DMS53 (cell line): ENCODE measurements at places on chromosomes 6 and 20.
A peak's percentile ranks its signal among the peaks of the same experiment; 100 is the strongest.

DNA sequence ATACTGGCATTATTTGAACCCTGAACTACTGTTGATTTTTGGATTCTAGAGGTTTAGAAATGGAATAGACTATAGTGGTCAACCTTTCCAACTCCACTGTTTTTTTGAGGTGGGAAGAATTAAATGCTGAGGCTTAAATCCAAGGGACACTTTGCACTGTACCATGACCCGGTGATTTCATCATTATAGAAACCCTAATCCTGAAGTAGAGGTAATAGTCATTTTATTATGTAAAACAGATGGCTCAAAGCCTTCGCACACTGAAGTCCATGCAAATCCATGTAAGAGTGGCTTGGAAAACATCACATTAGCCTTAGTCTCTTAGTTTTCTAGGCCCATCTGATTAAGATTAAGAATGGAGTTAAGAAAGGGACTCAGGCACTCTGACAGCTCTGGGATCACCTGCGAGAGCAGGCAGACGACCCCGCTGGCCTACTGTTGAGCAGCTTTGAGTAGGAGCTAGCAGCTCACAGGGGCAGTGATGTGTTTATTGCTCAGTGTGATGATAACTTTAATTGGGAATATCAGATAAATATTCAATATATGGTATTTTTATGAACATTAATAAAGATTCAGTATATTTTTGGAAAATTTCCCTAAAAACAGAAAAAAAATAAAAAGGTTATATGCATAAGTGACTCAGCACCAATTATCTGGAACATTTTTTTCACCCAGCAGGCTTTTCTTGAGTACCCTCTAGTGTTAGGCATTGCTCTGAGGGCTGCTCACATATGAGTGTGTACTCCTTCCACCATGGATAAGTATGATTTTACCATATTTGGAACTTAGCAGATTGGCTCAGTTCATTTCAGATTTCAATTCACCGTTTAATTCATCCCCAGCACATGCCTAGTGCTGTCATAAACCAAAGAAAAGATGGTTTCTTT, 13.4 kb downstream of the SLX4IP start:
- peak; percentile 63 for DNase-seq

DNA sequence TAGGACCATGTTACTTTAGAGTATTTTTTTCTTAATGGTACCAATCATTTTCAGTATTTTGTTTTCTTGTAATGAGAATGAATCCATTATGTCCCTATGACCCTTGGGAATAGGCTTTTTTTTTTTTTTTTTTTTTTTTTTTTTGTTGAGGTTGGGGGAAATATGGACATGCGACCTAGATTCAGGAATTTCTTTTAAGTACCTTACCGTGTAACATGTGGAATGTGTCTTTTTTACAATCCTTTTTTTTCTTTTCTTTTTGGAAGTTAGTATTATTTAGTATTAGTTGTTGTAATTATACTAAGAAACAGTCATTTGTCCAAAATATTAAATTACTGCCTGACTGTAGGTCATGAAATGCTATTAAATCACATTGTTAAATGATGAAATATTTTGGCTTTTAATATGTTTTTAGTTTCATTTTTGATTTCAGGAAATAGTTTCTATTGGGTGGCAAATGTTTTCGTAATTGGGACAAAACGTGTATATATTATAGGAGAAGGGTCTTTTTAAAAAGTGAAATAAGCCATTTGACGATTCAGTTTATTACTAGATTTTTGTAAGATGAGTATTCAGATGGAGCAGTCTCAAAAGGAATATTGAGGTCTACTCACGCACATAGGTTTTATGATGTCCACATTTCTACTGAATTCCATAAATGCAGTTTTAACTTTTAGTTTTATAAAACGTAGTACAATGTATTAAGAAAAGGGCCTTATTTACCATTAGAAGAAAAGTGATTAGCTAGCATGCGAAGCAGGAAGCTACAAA, 4.9 kb downstream of the ARID1B start:
- DNase-seq, result no peak

DNA sequence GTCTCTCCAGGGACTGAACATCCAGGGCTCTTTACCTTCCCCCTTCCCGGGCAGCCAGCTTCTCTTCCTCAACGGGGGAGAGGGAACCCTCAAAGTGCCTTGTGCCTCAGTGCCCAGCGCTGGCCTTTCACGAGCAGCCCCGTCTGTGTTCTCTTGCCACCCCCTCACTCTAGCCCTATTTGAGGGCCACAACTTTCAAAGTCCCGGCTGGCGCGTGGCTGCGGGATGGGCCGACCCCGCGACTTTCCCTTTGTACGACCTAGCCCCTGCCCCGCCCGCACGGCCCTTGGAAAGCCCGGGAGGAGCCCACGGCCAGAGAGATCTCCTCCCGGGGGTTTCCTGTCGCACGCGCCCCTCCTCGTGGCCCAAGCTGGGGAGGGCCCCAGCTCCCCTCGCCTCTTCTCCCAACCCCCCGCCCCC, 559 bp downstream of the SCRT2 start:
- DNase-seq, result peak; percentile 47

GRCh38 chr6:35363293-35363750, 21.0 kb downstream of the PPARD start:
- no peak for DNase-seq

DNA sequence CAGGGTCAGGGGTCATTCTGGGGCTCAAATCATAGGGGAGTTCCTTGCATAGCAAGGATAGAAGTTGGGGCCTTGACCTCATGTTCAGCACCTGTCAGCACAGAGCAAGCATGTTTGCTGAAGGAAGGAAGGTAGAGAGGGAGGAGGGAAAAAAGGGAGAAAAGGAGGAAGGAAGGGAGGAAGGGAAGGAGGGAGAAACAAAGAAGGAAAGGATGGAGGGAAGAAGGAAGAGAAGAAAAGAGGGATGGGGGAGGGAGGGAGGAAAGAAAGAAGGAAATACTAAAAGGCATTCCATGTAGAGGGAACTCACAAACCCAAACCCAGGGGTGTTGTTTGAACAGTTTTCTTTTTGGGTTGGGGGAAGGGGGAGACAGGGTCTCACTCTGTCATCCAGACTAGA, 80.1 kb downstream of the DLGAP4 start:
- DNase-seq, result no peak

GRCh38 chr6:15420959-15421438, 175.1 kb downstream of the JARID2 start:
- DNase-seq, result no peak

DNA sequence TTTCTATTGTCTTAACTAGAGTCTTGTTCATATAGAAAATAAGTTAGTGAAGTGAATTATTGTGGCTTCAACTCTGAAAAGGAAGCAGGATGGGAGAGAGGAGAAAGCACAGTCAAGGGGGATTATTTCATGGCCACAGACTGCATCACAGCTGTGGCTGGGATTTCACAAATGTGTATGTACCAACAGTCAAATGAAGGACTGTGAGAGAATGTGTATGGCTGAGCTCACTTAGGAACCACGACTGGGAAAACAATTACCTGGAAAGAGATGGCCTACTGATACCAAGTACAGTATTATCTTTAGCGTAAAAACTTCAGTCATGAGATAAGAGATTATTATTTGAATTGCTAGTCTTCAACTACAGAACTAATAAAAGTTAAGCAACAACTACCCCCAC, 54.9 kb downstream of the SESN1 start:
- DNase-seq, result no peak

- no peak for DNase-seq
Measured at GRCh38 chr6:36754582-36755434, 57.2 kb downstream of the RAB44 start.

- peak; percentile 14 for DNase-seq
Measured at GRCh38 chr6:126919947-126920346, 198.5 kb upstream of the RSPO3 start.

DNA sequence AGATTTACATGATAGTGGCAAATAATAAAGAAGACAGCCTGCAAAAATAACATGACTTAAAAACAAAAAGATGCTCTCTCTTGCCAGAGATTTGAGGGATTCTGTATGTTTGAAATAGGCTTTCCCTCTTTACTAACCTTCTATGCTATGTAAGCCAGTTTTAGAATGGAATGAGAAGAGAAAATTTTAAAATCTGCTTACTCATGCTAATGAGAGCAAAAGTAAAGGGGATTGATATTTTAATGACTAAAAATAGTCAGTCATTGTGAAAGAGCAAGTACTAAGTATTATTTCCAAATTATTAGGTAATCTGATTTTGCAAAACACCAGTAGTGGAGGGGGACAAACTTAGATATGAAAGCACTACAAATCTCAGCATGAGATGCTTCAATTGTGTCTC, 563.3 kb upstream of the ADGRB3 start:
- DNase-seq, result no peak

GRCh38 chr6:165634101-165634880, 28.8 kb downstream of the PDE10A start:
- DNase-seq, result no peak

DNA sequence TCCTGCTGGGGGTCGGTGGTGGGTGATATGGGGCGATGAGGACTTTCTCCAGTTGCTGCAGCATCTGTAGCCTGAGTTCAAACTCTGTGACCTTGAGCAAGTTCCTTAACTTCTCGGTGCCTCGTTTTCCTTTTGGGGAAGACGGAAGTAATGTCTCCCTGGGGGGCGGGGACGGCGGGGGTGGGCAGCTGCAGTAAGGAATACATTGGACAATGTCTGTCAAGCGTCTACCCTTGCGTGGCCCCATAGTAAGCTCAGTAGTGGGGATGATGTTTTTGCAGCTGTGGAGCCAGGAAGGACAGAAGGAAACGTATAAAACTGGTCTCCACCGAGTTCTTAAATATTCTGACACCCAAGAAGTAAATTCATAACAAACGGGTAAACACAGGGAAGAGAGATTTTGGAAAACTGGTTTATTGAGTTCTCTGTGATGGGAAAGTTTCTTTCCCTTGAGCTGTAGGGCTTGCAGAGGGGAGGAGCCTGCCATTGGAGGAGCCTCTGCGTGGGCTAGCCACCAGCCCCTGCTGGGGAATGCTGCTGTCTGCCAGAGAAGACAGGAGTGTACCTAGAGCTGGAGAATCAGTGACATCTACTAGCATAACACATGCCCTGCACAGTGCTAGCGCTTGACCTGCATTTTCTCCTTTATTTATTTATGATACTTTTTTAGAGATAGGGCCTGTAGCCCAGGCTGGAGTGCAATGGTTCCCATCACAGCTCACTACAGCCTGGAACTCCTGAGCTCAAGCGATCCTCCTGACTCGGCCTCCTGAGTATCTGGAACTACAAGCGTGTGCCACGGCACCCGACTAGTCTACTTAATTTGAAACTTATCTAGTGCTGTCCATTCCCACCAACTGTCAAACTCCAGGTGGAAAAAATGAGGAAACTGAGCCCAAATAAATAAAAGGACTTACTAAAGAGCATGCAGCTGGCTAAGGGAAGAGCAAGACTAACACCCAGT, 1.2 kb upstream of the ACSS1 start:
- DNase-seq, result peak; percentile 49

DNA sequence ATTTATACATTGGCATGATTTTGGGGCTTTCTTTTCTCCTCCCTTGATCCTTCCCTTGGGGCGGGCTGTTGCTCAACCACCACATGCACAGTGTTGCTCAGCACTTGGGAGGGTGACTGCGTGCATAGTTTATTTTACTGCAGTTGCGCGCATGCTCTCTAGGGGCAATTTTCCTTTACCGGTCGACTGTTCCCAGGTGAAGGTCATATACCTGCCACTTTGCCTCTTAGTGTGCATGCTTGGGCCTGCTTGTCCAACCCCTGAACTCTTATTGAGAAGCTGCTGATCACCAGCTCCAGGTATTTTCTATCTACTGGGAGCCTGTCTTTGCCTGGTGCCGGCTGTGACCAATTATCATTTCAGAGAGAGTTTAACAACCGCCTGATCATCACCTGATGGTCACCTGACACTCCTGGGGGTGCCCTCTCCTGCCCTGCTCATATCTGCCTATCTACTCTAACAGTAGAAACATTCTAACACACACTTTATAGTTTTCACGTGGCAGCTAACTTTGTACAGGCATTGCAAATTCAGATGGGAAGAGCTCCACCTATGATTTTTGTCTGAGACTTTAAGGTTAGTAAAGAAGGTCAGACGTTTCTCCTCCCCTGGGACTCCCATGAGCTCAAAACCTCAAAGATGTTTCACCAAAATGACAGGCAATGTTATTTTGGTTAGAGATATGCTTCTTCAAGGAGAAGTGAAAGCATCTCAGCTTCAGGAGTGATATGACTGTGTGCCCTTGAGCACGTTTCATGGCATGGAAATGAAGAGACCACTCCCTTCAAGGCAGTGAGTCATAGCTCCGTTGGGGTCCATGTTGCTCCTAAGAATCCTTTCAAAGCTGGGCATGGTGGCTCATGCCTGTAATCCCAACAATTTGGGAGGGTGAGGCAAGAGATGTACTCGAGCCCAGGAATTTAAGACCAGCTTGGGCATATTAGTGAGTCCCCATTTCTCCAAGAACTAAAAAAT, 227.5 kb upstream of the MYLIP start:
- DNase-seq, result no peak

- DNase-seq, result no peak
Measured at GRCh38 chr6:14817074-14817473, 428.8 kb upstream of the JARID2 start.

- no peak for DNase-seq
Measured at GRCh38 chr6:107741191-107741680, 82.9 kb downstream of the SCML4 start.

- no peak for DNase-seq
Measured at GRCh38 chr20:59163631-59164530, at the start of gene ZNF831. TSS of gene ZNF831 (plus strand) at chr20:59163821. CDS start at chr20:59191020, 27,199 bp downstream.

DNA sequence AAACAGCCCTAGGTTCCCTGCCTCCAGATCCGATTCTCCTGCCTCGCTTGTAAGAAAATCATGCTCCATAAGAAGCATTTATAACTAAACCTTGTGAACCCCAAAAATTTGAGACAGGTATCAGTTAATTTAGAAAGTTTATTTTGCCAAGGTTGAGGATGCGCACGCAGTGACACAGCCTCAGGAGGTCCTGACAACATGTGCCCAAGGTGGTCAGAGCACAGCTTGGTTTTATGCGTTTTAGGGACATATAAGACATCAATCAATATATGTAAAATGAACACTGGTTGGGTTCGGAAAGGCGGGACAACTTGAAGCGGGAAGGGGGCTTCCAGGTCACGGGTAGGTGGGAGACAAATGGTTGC, 2.1 kb downstream of the ACOT13 start:
- no peak for DNase-seq

DNA sequence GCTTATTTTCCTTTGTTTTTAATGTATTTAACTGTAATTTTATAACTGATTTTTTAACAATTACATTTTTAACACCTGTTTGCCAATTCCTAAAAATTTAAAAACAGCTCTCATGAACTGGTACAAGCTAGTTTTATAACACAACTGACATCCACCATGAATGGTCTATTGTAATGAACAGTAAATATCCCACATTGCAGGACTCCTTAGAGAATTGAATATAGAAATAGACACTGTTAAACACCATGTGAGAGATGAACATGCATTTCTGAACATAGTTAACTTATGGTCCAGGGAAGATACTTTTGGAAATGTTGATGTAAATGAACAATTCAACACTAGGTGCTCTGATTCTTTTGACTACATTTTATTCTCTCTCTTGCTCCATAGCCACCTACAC, 195.1 kb upstream of the GMDS start:
- DNase-seq, result no peak

DNA sequence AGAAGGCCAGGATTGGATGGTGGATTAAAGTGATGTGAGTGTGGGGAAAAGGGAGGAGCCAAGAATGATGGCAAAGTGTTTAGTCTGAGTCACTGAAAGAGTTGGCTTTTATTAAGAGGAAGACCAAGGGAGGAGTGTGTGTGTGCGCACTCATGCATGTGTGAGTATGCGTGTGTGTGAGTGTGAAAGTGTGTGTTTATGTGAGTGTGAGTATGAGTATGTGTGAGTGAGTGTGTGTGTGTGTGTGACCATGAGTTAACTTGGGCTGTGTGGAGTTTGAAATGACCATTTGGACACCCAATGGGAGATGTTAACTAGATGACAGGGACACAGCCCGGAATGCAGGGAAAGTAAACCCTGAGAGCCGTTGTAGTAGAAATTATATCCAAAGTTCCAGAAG, 57.6 kb upstream of the EYA2 start:
- no peak for DNase-seq

- DNase-seq, result no peak
Measured at GRCh38 chr6:7728855-7729590, 3.1 kb downstream of the BMP6 start.
